ENCODE measurements at places on chromosomes 13 and 19.

- peak overlapping the region; percentile 79 for H3K4me3 ChIP-seq
- no peak for DNase-seq
- peaks cover 12% of the 10 kb centered on the region for H3K36me3 ChIP-seq
Measured at GRCh38 chr19:872266-872951, 12.9 kb downstream of the CFD start.

DNA sequence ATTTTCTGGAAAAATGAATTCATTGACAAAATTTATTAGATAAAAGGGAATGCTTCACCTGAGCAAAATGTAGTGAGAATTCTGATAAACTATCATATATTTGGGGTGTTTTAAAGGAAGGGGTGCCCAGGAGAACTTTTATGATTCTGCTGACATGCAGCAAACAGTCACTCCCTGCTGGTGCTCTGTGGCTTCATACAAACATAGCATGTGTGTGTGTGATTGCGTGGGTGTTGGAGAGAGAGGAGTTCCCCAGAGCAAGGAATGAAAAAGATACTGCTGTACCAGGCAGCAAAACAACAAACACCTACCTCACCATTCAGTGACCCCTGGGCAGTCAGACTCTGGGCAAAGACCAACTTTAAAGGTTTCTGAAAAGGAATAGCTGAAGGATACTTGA lies 546.7 kb downstream of the RFC3 start:
- no peaks in the 10 kb centered on the region for H3K36me3 ChIP-seq
- H3K27me3 ChIP-seq: no peaks in the 10 kb centered on the region
- no peaks in the 10 kb centered on the region for H3K4me1 ChIP-seq
- no peak for DNase-seq
- no peak overlapping the region for H3K4me3 ChIP-seq

- no peaks in the 10 kb centered on the region for H3K27me3 ChIP-seq
- no peak overlapping the region for H3K27ac ChIP-seq
- peaks cover 8% of the 10 kb centered on the region for H3K36me3 ChIP-seq
- DNase-seq: no peak
- H3K4me1 ChIP-seq: peaks cover 33% of the 10 kb centered on the region
- H3K4me3 ChIP-seq: no peak overlapping the region
Measured at GRCh38 chr19:49556412-49557398, 23.7 kb downstream of the NOSIP start.

GRCh38 chr13:113178896-113179167 lies 20.4 kb downstream of the PROZ start:
- no peaks in the 10 kb centered on the region for H3K27me3 ChIP-seq
- DNase-seq: no peak
- no peak overlapping the region for H3K4me3 ChIP-seq
- no peaks in the 10 kb centered on the region for H3K4me1 ChIP-seq

GRCh38 chr19:54434873-54435214 lies 14.2 kb upstream of the LENG8 start:
- DNase-seq: no peak
- no peaks in the 10 kb centered on the region for H3K36me3 ChIP-seq
- peaks cover 30% of the 10 kb centered on the region for H3K4me1 ChIP-seq
- no peaks in the 10 kb centered on the region for H3K27me3 ChIP-seq
- H3K4me3 ChIP-seq: no peak overlapping the region

GRCh38 chr19:18972301-18972811 lies 31.3 kb upstream of the HOMER3 start:
- no peaks in the 10 kb centered on the region for H3K4me1 ChIP-seq
- no peak overlapping the region for H3K4me3 ChIP-seq
- DNase-seq: no peak
- peaks cover 6% of the 10 kb centered on the region for H3K27me3 ChIP-seq
- H3K27ac ChIP-seq: no peak overlapping the region
- no peaks in the 10 kb centered on the region for H3K36me3 ChIP-seq

DNA sequence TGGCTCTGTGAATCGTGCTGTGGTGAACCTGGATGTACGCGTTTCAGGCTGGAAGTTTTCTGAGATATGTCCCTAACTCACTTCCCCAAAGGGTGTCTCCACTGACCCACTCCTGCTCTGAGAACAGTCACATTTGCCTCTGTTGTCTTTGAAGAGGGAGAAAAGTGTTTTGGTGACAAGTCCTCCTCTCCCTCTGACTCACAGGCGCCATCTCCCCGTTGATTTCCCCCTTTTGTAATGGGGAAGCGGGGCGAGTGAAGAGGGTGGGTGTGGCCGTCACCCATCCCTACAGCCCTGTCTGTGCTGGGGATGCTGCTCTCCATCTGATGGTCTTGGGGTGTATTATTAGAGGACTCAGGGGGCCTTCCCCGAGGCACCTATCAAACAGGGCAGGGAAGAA lies 9.6 kb downstream of the APC2 start:
- H3K4me3 ChIP-seq: no peak overlapping the region
- peaks cover 15% of the 10 kb centered on the region for H3K4me1 ChIP-seq
- H3K27ac ChIP-seq: no peak overlapping the region
- H3K36me3 ChIP-seq: no peaks in the 10 kb centered on the region

DNA sequence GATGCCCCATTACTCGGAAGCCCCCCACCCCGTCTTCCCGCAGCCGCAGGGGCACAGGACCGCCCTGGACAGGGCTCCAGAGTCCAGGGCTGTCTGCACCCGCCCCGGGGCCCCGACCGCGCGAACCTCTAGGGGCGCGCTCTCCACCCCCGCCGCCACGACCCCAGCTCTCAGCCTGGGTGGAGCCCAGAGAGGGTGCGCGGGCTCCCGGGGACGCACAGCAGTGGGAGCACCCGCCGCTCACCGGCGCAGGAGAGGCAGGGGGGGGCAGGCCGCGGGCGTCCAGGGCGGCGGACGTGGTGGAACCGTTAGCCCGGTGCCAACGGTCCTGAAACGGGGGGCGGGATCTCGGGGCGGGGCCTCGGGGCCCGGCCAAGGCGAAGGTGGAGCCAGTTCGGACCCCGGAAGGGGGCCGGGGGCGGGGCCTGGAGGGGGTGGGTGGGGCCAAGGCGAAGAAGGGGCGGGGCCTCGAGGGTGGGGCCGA lies at the start of gene ATP8B3:
ATP8B3 (minus strand) TSS at position 335 of the 484 bp plus-strand sequence. CDS start 540 bp downstream, outside the sequence.
- H3K27ac ChIP-seq: peak within 1 kb of the TSS; percentile 59
- peak within 1 kb of the TSS; percentile 93 for H3K4me3 ChIP-seq

DNA sequence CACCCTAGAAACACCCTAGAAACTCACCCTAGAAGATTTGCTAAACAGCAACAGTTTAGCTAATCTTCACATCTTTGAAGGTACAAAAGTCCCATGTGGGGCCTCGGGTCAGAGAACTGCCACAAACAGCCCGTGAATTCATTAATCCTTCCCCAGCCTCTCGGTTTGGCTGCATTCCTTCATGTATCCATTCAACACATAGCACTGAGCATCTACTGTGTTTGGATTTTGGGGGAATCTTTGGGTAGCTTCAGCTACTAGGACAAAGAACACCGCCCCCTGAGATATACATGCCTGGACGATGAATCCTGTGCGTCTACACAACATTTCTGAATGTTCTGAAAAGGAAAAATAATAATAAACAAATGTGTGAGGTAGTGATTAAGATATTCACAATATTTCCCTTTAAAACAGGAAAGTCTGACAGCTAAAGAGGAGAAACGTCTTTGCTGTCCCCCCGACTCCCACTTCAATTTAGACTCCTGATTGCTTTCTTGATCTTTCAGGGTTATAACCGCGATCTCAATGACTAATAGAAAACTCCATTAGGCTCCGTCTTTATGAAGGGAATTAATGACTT lies 63.5 kb downstream of the ALOX5AP start:
- no peak overlapping the region for H3K27ac ChIP-seq
- no peaks in the 10 kb centered on the region for H3K36me3 ChIP-seq
- peaks cover 7% of the 10 kb centered on the region for H3K27me3 ChIP-seq
- no peak overlapping the region for H3K4me3 ChIP-seq

DNA sequence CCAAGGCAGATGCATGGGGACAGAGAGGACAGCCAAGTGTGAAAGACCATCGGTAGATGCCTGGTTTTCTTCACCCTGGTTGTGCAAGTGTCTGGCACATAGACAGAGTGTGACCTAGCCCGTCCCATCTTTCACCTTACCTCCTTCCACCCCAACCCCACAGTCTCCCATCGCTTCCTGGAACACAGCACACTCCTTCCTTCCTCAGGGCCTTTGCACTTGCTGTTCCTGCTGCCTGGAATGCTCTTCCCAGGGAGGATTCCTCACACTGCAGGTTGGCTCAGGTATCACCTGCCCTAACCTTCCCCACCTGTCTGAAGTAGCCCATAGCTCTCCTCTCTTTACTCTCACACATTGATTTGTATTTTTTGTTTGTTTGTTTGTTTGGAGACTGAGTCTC lies 3.0 kb downstream of the FIZ1 start:
- no peaks in the 10 kb centered on the region for H3K27me3 ChIP-seq
- DNase-seq: no peak
- H3K4me1 ChIP-seq: peaks cover 14% of the 10 kb centered on the region
- no peak overlapping the region for H3K4me3 ChIP-seq

DNA sequence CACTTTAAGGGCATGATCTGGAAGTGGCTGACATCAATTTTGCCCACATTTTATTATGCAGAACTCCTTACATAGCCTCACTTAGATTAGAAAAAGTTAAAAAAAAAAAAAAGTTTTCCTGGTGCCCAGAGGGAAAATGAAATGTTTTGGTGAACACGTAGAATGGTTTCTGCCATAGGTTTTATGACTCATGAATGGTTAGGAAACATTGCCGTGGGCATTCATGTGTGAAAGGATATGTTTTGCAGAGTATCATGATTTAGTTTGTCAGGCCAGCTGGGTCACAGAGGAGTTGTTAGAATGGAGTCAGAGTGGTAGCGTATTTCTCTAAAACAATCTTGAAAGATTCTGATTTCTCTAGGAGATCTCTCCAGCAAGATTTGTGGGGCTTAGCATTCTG lies 133.8 kb downstream of the MRPL57 start:
- no peak for DNase-seq
- H3K27ac ChIP-seq: no peak overlapping the region
- no peaks in the 10 kb centered on the region for H3K4me1 ChIP-seq
- no peaks in the 10 kb centered on the region for H3K27me3 ChIP-seq

DNA sequence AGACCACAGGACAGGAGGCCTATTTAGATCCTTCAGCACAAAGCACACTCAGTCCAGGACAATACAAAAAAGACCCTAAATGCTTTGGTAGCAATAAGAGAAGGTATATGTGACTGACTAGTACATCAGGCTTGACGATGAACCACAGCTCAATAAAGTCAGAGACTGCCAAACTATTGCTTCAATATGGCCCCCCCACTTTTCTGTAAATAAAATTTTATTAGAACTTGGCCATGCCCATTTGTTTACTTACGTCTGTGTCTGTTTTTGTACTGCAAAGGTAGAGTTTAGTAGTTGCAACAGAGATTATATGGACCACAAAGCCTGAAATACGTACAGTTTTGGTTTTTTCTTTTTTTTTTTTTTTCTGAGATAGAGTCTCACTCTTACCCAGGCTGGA lies 136.7 kb downstream of the IRS2 start:
- no peak overlapping the region for H3K27ac ChIP-seq
- H3K4me3 ChIP-seq: no peak overlapping the region
- no peaks in the 10 kb centered on the region for H3K36me3 ChIP-seq
- no peaks in the 10 kb centered on the region for H3K27me3 ChIP-seq
- no peak for DNase-seq
- peaks cover 5% of the 10 kb centered on the region for H3K4me1 ChIP-seq

DNA sequence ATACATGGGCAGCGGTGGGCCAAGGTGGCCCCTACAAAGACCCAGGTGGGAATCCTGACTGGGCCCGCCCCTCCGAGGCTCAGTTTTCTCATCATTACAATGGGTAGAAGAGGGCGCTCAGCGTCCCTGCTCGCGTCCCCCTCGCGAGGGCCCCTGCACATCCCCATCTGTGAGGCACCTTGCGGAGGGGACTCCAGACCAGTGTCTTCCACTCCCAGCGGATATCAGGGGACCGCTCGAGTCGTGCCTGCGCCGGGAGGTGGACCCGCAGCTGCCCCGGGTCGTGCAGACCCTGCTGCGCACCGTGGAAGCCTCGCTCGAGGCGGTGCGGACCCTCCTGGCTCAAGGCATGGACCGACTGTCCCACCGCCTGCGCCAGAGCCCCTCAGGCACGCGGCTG lies 15.3 kb upstream of the COLGALT1 start:
- peaks cover 49% of the 10 kb centered on the region for H3K4me1 ChIP-seq
- H3K4me3 ChIP-seq: no peak overlapping the region
- no peak for DNase-seq
- H3K27me3 ChIP-seq: no peaks in the 10 kb centered on the region

DNA sequence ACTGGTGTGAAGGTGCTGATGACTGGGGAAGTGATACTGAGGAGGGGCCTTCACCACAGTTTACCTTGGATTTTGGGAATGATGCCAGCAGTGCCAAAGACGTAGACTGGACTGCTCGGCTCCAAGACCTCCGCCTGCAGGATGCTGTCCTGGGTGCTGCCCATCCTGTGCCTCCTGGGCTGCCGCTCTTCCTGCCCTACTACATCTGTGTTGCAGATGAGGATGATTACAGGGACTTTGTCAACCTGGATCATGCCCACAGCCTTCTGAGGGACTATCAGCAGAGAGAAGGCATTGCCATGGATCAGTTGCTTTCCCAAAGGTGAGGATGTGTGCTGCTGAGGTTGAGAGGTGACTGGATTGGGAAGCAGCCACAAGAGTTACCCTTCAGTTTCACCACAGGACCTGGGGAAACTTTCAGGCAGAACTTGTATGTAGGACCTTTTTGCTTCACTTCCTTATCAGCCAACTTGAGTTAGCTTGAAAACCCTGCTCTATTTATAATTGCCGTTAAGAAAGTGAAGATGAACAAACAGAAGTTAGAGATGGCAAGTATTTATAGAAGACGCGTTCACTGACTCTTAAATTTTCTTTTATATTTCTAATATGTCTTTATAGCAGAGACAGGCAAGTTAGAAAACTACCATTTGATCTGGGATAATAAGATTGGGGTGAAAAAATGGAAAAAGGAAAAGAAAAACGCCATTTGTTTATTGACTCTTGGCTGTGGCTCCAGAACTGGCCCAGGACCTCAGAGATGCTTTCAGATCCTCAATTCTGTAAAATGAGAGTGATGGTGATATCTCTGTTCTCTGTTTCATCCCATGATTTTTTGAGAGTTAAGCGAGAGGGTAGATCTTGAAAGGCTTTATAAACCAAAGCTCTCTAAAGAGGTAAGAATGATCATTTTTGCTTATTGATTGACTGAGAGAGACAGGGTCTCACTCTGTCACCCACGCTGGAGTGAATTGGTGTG lies 5.3 kb downstream of the PDCD2L start:
- peaks cover 12% of the 10 kb centered on the region for H3K4me1 ChIP-seq
- H3K4me3 ChIP-seq: no peak overlapping the region
- H3K36me3 ChIP-seq: no peaks in the 10 kb centered on the region

- peaks cover 12% of the 10 kb centered on the region for H3K4me1 ChIP-seq
- no peaks in the 10 kb centered on the region for H3K27me3 ChIP-seq
- H3K27ac ChIP-seq: peak overlapping the region; percentile 98
- no peaks in the 10 kb centered on the region for H3K36me3 ChIP-seq
- H3K4me3 ChIP-seq: peak overlapping the region; percentile 98
Measured at GRCh38 chr19:55625004-55625326, 599 bp upstream of the ZNF784 start.

- DNase-seq: no peak
- no peaks in the 10 kb centered on the region for H3K36me3 ChIP-seq
- H3K4me1 ChIP-seq: no peaks in the 10 kb centered on the region
- H3K27ac ChIP-seq: no peak overlapping the region
Measured at GRCh38 chr13:105572401-105572800, 963.1 kb downstream of the EFNB2 start.

GRCh38 chr13:90918536-90918935 lies 429.0 kb upstream of the MIR17HG start:
- no peaks in the 10 kb centered on the region for H3K27me3 ChIP-seq
- no peak for DNase-seq
- H3K4me1 ChIP-seq: no peaks in the 10 kb centered on the region
- no peak overlapping the region for H3K27ac ChIP-seq

GRCh38 chr13:109904218-109904617 lies 117.8 kb upstream of the IRS2 start:
- H3K4me3 ChIP-seq: no peak overlapping the region
- no peaks in the 10 kb centered on the region for H3K4me1 ChIP-seq
- H3K27ac ChIP-seq: peak overlapping the region; percentile 79
- H3K27me3 ChIP-seq: peaks cover 9% of the 10 kb centered on the region
- no peak for DNase-seq
